Mesothelial cell of epicardium (in vitro differentiated cells): ENCODE measurements at places on chromosomes 12 and 14. TPM values are rescaled to one million over a fixed set of nuclear protein-coding genes. Genes with fewer than 3 reads are reported as not detected.
A peak's percentile ranks its signal among the peaks of the same experiment; 100 is the strongest.

The BCL7A gene
- total RNA-seq = 33.8 to 40.1 TPM (median 34.6 TPM) in 3 replicates

DNA sequence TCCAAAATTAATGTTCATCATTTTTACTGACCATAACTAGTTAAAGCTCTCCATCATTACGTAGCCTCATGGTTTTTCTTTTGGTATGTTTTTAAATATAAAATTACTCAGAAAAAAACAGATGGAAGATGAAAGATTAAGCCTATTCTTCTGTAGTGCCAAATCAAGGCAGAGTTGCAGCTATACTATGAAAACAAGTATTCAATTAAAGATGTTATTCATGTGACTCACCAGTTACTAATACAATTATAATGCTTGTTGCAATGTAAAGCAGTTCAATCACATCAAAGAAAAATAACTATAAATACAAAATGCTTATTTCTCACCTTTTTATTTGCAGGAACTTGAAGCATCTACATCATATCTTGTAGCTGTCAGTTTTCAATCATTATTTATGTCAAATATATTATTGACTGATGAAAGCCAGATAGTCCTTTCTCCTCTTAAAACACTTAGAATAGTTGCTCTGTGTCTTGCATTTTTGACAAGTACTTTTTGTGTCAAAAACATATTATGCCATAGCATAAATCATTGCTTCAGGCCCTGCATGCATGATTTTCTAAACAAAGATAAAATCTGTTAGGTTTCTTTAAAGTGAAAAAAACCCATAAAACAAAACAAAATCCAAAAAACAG, 36.0 kb upstream of the TRHDE start:
- no peak overlapping the region for H3K4me3 ChIP-seq
- H3K36me3 ChIP-seq = no peaks in the 10 kb centered on the region
- peaks cover 2% of the 10 kb centered on the region for H3K4me1 ChIP-seq
- DNase-seq = no peak
- no peak overlapping the region for H3K27ac ChIP-seq
- no peaks in the 10 kb centered on the region for H3K27me3 ChIP-seq

DNA sequence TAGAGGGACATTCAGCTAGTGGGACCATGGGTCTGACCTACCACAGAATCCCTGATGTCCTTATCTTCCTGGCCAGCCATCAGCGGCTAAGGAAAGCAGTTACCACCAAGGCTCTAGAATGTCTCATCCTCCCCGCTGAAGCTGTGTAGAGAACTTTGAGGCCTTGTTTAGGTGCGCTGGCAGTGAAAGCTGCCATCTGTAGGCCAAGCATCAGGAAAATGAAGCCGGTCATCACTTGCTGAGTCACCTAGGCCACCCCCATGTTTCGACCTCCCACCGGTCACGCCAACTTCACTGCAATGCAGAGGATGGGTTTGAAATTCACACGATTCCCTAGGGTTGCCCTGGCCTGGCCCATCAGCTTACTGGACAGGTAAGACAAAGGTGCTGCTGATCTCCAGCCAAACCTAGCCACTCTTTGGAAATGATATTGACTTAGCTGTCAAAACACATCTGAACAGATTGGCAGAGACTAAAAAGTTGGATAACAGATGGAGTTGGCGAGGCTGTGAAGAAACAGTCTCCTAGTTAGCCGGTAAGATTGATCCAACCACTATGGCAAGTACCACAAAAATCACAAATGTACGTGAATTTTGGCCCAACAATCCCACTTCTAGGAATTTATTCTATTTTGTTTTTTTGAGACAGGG, 52.0 kb downstream of the NOS1 start:
- H3K36me3 ChIP-seq = no peaks in the 10 kb centered on the region
- H3K27ac ChIP-seq = no peak overlapping the region
- H3K27me3 ChIP-seq = peaks cover 17% of the 10 kb centered on the region
- H3K4me1 ChIP-seq = no peaks in the 10 kb centered on the region
- DNase-seq = no peak
- no peak overlapping the region for H3K4me3 ChIP-seq

GRCh38 chr12:113405694-113406093, 2.0 kb upstream of the SDS start:
- H3K27me3 ChIP-seq = no peaks in the 10 kb centered on the region
- DNase-seq = no peak
- no peaks in the 10 kb centered on the region for H3K36me3 ChIP-seq
- H3K4me3 ChIP-seq = no peak overlapping the region
- H3K27ac ChIP-seq = no peak overlapping the region

DNA sequence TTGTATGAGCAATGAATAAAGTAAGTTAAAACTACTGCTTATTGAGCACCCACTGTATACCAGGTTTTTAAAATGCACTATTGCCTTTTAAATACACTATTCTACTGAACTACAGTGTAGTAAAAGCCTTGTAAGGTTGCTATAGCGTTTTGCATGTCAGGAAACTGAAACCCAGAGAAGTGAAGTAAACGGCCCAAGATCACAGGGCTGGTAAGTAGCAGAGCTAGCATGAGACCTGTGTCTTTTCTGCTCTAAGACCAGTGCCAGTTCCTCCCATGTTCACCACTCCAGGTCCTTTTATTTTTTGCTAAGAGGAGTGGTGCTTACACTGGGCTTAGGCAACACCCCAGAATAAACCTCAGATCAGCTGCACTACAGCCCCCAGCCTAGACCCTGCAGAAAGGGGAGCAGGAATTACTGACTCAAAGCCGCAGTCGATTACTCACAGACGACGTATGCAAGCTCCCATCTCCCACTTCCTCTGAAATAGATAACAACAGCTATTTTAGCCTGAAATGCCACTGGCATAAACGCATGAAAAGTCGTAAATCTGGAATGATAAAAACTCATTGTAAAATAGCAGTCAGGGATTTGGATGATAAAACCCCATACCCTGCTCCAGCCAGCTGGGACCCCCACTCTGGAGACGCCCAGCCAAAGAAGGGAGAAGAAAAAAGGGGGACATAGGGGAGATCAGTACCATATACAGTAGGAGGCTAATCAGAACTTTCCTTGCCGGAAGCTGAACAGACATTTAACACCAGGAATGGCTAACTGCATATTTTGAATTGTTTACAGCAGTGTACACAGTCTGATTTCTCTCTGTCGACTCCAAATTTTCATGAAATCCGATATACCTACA, 108.3 kb downstream of the NUAK1 start:
- H3K27me3 ChIP-seq = no peaks in the 10 kb centered on the region
- H3K36me3 ChIP-seq = no peaks in the 10 kb centered on the region
- peak; percentile 42 for DNase-seq

DNA sequence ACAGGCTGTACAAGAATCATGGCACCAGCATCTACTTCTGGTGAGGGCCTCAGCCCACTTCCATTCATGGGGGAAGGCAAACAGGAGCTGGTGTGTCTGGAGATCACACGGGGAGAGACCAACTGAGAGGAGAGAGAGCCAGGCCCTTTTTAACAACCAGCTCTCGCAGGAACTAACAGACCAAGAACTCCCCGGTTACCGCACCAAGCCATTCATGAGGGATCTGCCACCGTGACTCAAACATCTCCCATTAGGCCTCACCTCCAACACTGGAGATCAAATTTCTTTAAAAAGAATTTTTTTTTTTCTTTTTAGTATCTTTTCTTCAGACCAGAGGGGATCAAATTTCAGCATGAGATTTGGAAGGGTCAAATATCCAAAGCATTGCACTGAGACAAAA, 16.7 kb upstream of the AQP2 start:
- DNase-seq = no peak
- H3K27ac ChIP-seq = peak overlapping the region; percentile 59
- H3K36me3 ChIP-seq = no peaks in the 10 kb centered on the region

- no peak overlapping the region for H3K4me3 ChIP-seq
- DNase-seq = no peak
- no peak overlapping the region for H3K27ac ChIP-seq
Measured at GRCh38 chr12:108768591-108769500, 37.5 kb upstream of the CORO1C start.

- peak overlapping the region; percentile 94 for H3K4me3 ChIP-seq
- peaks cover 13% of the 10 kb centered on the region for H3K36me3 ChIP-seq
- H3K4me1 ChIP-seq = peaks cover 49% of the 10 kb centered on the region
- peak overlapping the region; percentile 38 for H3K27ac ChIP-seq
- H3K27me3 ChIP-seq = no peaks in the 10 kb centered on the region
Measured at GRCh38 chr12:58916921-58917511, 3.3 kb downstream of the LRIG3 start.

GRCh38 chr14:39704594-39704993, 272.4 kb upstream of the FBXO33 start:
- H3K27ac ChIP-seq = no peak overlapping the region
- H3K4me3 ChIP-seq = no peak overlapping the region
- no peaks in the 10 kb centered on the region for H3K4me1 ChIP-seq
- DNase-seq = no peak

DNA sequence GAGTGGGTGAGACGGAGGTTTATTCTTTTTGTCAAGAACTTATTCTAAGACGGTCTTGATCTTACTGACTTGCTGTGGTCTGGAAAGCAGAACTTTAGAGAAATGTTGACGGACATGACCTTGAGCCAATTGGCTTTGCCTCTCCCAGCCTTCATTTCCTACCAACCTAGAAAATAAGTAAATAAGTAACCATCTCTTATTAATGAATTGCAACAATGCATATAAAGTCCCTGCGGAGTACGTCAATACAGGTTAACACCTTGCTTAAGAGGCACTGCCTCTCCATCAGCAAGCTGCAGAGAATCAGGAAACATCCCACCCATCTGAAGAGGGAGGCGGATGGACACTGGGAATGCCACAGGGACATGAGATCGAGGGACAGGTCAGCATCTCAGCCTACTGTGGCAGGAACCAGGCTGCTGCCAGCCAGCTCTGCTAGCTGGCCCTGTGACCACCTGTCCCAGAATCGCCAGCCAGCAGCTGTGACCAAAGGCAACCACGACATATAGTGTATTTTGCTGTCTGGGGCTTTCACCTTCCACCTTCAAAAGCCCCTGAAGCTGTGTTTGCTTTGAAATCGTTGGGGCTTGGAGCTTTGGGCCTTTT, 208.3 kb downstream of the BCL11B start:
- no peaks in the 10 kb centered on the region for H3K27me3 ChIP-seq
- no peak overlapping the region for H3K27ac ChIP-seq
- peaks cover 19% of the 10 kb centered on the region for H3K4me1 ChIP-seq
